Myocyte (in vitro differentiated cells): ENCODE measurements at places on chromosomes 1 and 21.

GRCh38 chr1:30402031-30402430, 321.4 kb downstream of the MATN1 start:
- DNase-seq, result no peak

DNA sequence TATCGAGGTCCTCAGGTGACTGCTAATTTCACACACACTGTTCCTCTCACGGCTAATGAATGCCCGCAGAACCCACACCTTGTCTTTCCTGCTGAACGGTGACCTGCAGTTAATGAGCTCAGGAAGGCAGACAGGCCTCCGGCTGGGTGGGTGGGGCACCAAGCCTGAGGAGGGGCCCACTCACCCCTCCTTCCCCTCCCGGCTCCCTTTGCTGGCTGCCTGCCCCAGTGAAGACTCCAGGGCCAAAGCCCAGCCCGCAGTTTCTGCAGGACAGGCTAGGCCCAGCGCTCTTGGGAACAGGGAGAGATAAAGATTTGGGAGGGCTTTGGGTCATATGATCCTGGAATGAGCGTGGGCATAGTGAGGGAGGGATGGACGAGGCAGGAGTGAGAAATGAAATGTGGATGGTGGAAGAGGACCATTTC, 26.4 kb downstream of the FOXO6 start:
- DNase-seq, result peak; percentile 61

- no peak for DNase-seq
Measured at GRCh38 chr1:182415789-182416188, 15.3 kb upstream of the TEDDM1 start.

- no peak for DNase-seq
Measured at GRCh38 chr1:6842301-6842700, 57.0 kb downstream of the CAMTA1 start.

GRCh38 chr1:18020021-18020817, 87.4 kb upstream of the IGSF21 start:
- DNase-seq, result no peak

DNA sequence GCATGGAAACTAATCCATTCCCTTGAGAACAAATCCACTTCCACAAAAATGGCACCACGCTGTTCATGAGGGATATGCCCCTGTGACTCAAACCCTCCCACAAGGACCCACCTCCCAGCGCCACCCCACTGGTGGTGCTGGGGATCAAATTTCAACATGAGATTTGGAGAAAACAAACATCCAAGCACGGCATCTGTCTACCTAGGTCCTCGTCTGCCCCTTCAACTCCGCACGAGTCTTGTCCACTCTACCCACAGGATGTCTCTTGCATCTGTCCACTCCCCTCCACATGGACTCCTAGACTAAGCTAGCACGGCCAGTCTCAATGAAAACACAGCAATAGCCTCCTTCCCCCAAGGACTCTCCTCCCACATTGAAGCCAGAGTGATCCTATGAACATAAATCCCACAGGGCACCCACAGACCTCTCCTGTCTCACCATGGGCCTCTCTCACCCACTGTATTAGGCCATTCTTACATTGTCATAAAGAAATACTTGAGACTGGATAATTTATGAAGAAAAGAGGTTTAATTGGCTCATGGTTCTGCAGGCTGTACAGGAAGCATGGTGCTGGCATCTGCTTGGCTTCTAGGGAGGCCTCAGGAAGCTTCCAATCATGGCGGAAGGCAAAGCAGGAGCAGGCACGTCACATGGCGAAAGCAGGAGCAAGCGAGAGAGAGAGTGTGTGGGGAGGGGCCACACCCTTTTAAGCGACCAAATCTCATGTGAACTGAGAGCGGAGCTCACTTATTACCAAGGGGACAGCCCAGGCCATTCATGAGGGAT, 101.4 kb downstream of the TOMM20 start:
- DNase-seq, result no peak
